ENCODE measurements at places on chromosomes 4 and X.
A peak's percentile ranks its signal among the peaks of the same experiment; 100 is the strongest.

GRCh38 chr4:65193985-65194384 is 476.3 kb downstream of the EPHA5 start:
- no peak for DNase-seq
- H3K27me3 ChIP-seq: no peaks in the 10 kb centered on the region
- H3K27ac ChIP-seq: no peak overlapping the region
- H3K4me1 ChIP-seq: no peaks in the 10 kb centered on the region
- H3K36me3 ChIP-seq: no peaks in the 10 kb centered on the region

DNA sequence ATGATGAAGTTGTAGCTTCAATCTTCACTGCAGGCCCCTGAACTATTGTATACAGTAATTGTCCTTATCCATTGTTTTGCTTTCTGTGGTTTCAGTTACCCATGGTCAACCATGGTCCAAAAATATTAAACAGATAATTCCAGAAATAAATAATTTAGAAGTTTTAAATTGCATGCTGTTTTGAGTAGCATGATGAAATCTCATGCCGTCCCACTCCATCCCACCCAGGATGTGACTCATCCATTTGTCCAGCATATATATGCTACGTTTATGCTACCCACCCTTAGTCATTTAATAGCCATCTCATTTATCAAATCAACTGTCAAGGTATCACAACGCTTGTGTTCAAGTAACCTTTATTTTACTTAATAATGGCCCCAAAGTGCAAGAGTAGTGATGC is 34.5 kb downstream of the IQCM start:
- DNase-seq: no peak
- no peaks in the 10 kb centered on the region for H3K36me3 ChIP-seq
- no peaks in the 10 kb centered on the region for H3K4me1 ChIP-seq
- H3K4me3 ChIP-seq: no peak overlapping the region
- H3K27ac ChIP-seq: no peak overlapping the region

- H3K4me3 ChIP-seq: no peak overlapping the region
- no peaks in the 10 kb centered on the region for H3K27me3 ChIP-seq
- no peaks in the 10 kb centered on the region for H3K36me3 ChIP-seq
- H3K4me1 ChIP-seq: no peaks in the 10 kb centered on the region
These were observed 69.8 kb downstream of the ZNF827 start for GRCh38 chr4:145868637-145869409.

DNA sequence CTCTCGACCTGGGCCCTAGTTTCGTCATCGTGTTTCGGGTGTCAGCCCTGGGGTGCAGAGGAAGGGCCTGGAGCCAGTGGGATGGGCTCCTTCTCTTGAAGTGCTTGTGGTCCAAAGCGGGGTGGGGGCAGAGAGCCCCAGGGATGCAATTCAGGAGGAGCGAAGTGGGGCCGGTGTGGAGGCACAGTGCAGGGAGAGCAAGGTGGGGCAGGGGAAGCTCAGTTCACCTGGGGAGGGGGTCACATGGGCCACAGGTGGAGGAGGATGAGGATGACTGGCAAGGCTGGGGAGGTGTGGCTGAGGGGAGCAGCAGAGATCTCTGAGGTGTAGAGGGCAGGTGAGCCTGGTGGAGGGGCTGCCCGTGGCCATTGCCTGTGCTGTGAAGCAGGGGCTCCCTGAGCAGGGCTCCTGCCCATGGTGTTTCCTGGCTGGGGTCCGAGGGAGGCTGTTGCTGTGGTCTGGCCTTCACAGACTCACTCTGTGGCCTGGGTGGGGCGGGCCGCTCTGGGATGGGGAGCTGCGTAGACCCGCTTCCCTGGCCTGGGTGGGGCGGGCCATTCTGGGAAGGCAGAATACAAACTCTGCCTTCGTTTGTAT is 6.9 kb downstream of the SORCS2 start:
- H3K27ac ChIP-seq: no peak overlapping the region
- DNase-seq: no peak
- H3K4me1 ChIP-seq: no peaks in the 10 kb centered on the region
- no peaks in the 10 kb centered on the region for H3K27me3 ChIP-seq
- H3K36me3 ChIP-seq: no peaks in the 10 kb centered on the region

DNA sequence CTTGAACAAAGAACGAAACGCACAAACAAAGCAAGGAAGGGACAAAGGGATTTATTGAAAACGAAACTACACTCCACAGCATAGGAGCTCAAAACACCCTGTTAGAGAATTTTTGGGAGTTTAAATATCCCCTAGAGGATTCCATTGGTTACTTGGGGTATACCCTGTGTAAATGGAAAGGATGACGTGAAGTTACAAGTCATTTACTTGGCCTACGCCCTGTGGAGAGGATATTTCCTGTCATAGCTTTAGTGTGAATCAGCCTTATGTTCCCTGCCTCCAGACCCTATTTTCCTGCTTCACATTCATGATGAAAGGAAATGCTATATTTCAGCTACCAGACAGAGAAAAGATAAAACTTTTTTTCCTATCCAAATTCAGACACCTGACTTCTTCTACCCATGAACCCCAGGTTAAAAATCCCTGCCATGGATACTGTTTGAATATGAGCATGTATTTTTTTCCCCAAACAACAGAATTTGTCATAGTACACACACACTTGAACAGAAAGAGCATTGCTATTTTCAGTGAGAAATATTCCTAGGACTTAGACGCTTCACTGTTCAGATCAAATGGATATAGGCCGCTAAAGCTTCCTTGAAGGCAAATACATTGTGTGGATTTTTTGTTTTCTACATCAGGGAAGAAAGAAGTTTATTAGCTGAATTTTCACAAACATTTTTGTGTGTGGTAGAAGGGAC is 20.4 kb downstream of the PIN4 start:
- no peak for DNase-seq
- no peak overlapping the region for H3K27ac ChIP-seq

DNA sequence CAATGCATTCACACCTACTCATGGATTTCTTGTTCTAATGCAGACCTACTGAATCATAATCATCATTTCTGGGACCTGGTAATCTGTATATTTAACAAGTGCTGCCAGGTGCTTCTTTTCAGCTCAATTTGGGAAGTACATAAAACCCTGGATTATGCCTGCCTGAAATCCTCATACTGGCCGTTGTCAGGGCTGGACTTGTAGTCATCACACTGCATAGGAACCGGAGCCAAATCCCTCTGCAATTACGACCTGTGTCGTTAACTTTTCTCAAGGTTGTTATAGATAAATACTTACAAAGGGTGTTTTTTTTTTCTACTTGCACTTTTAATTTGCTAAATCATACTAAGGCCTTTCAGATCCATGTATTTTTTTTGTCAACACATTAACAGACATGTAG is 294.9 kb upstream of the PRPS2 start:
- no peaks in the 10 kb centered on the region for H3K36me3 ChIP-seq
- DNase-seq: no peak
- no peak overlapping the region for H3K4me3 ChIP-seq
- H3K27me3 ChIP-seq: no peaks in the 10 kb centered on the region
- H3K4me1 ChIP-seq: no peaks in the 10 kb centered on the region

DNA sequence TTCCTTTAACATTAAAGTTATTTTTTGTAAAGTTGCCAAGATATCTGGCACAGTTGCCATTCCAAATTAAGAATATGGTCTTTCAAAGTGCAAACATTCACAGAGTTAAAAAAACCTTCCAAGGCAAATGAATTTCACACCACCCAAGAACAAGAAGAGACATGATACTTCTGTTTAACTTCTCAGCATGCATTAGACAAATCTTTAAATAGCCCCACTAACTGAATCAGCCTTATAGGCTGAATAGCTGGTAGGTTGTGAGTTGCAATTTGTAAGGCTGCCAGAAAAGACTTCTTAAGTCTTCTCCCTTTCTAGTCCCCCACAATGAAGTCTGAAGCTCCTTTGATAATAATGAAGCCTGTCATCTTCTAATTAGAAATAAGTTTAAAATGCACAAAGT is 95.6 kb downstream of the MAPK10 start:
- H3K27ac ChIP-seq: no peak overlapping the region
- no peak overlapping the region for H3K4me3 ChIP-seq
- no peaks in the 10 kb centered on the region for H3K27me3 ChIP-seq
- no peaks in the 10 kb centered on the region for H3K4me1 ChIP-seq
- no peak for DNase-seq
- no peaks in the 10 kb centered on the region for H3K36me3 ChIP-seq

GRCh38 chrX:14038375-14039085 is 8.8 kb upstream of the GEMIN8 start:
- H3K4me3 ChIP-seq: no peak overlapping the region
- no peak overlapping the region for H3K27ac ChIP-seq
- no peaks in the 10 kb centered on the region for H3K4me1 ChIP-seq

DNA sequence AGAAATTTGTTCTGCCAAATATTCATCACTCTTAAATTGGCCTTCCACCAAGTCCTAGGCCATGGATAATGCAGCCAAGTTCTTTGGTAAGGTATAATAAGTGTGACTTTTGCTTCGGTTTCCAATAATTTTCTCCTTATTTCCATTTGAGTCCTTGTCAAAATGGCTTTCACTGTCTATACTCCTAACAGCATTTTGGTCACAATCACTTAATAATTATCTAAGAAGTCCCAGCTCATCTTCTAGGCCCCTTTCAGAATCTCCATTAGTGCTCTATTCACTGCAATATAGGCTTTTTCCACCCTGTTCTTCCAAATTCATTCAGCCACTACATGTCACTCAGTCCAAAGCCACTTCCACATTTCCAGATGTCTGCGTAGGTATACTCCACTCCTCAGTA is 51.0 kb upstream of the SPIN4 start:
- no peak for DNase-seq
- H3K4me3 ChIP-seq: no peak overlapping the region
- H3K27ac ChIP-seq: no peak overlapping the region

DNA sequence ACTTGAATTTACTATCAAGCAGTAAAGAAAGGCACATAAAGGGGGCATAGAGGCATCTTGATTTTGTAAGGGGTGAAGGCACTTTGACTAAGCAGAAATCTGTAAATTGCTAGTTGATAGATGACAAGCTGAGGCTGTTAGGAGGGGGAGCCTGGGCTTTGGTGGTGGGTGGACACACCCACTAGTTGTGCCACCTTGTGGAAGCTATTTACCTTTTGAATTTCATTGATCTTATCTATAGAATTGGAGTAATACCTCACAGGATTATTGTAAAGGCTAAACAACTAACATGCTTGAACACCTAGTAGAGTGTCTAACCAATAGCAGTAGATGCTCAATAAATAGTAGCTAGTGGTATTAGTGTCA is 142.8 kb upstream of the KCNIP4 start:
- H3K36me3 ChIP-seq: no peaks in the 10 kb centered on the region
- DNase-seq: no peak

GRCh38 chr4:2006956-2007653 is 1.7 kb downstream of the NELFA start:
- H3K4me1 ChIP-seq: peaks cover 21% of the 10 kb centered on the region
- H3K27me3 ChIP-seq: no peaks in the 10 kb centered on the region
- no peaks in the 10 kb centered on the region for H3K36me3 ChIP-seq
- peak overlapping the region; percentile 77 for H3K4me3 ChIP-seq
- DNase-seq: no peak
- H3K27ac ChIP-seq: no peak overlapping the region

DNA sequence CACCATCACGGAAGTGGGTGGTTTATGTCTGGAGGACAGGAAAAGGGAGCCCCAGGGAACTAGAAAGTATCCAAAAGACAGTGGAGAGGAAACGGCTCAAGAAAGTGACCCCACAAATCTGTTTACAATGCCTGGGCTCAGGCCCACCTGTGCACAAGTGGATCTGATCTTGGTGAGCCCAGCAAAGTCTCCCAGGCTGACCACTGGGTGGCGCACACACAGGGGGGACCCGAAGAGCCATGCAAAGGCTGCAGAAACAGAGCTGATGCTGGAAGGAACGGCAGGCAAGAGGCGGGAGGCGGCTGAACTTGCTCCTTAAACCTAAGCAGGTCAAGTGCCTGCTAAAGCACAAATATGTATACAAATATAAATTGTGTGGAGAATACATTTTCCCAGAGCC is 9.6 kb downstream of the HAUS7 start:
- DNase-seq: peak; percentile 44
- no peaks in the 10 kb centered on the region for H3K36me3 ChIP-seq
- no peak overlapping the region for H3K4me3 ChIP-seq
- no peak overlapping the region for H3K27ac ChIP-seq
- H3K27me3 ChIP-seq: no peaks in the 10 kb centered on the region
- H3K4me1 ChIP-seq: no peaks in the 10 kb centered on the region

- no peaks in the 10 kb centered on the region for H3K27me3 ChIP-seq
- no peak overlapping the region for H3K27ac ChIP-seq
- no peak overlapping the region for H3K4me3 ChIP-seq
- peaks cover 22% of the 10 kb centered on the region for H3K4me1 ChIP-seq
These were observed 2.1 kb upstream of the NSG1 start for GRCh38 chr4:4384837-4385236.

DNA sequence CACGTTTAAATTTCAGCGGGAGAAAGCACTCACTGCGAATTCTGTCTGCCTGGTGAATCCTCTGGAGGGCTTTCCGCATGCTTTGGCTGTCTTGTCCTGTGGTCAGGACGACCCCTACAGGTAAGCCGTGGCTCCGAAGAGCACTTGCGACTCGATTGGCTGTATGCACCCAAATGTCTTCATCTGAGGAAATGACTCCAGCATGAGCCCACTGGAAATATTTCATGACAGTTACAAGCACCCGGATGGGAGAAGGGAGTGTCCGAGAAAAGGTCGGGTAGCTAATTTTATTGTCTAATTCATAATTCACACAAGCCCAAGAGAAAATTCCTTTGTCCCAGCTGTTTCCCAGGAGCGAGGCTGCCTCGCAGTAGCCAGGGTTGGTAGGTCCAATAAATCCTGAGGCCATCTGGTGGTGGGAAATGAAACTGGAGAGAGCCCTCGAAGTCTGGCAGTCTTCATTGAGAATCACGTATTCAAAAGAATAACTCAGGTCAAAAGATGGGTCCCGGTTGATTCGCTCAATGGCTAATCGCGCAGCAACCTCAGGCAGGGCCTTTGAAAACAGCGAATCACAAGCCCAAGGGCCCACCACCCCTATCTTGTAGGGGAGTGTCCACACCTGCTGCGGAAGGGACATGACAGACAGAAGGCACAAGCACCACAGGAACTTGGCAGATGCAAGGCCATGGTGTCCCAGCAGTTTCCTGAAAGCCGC is 6.6 kb downstream of the GUCY2F start:
- no peak overlapping the region for H3K4me3 ChIP-seq
- peak; percentile 58 for DNase-seq
- H3K27ac ChIP-seq: no peak overlapping the region
- no peaks in the 10 kb centered on the region for H3K27me3 ChIP-seq
- H3K36me3 ChIP-seq: no peaks in the 10 kb centered on the region

DNA sequence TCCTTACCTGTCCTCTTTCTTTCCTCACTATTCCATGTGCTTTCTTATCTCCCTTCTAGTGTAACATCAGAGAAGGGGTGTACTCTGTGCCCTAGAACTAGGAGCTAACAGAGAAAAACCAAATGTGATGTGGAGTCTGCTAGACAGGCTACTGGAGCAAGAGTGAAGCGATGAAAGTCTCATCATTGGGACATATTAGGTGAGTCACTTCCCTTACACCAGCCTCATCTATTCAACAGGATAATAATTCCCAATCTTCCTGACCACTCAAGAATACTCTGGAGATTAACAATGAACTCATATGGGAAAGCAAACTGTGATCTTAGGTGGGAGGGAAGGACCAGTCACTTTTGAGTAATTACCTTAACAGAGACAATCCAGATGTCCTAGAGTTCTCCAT is 58.1 kb downstream of the RAB40A start:
- no peaks in the 10 kb centered on the region for H3K4me1 ChIP-seq
- H3K27me3 ChIP-seq: no peaks in the 10 kb centered on the region
- no peak overlapping the region for H3K4me3 ChIP-seq
- H3K27ac ChIP-seq: no peak overlapping the region
- H3K36me3 ChIP-seq: no peaks in the 10 kb centered on the region

- H3K36me3 ChIP-seq: no peaks in the 10 kb centered on the region
- no peak for DNase-seq
These were observed 88.9 kb downstream of the RASL11B start for GRCh38 chr4:52951016-52951415.
